ENCODE measurements at places on chromosomes 2 and 18.
A peak's percentile ranks its signal among the peaks of the same experiment; 100 is the strongest.

DNA sequence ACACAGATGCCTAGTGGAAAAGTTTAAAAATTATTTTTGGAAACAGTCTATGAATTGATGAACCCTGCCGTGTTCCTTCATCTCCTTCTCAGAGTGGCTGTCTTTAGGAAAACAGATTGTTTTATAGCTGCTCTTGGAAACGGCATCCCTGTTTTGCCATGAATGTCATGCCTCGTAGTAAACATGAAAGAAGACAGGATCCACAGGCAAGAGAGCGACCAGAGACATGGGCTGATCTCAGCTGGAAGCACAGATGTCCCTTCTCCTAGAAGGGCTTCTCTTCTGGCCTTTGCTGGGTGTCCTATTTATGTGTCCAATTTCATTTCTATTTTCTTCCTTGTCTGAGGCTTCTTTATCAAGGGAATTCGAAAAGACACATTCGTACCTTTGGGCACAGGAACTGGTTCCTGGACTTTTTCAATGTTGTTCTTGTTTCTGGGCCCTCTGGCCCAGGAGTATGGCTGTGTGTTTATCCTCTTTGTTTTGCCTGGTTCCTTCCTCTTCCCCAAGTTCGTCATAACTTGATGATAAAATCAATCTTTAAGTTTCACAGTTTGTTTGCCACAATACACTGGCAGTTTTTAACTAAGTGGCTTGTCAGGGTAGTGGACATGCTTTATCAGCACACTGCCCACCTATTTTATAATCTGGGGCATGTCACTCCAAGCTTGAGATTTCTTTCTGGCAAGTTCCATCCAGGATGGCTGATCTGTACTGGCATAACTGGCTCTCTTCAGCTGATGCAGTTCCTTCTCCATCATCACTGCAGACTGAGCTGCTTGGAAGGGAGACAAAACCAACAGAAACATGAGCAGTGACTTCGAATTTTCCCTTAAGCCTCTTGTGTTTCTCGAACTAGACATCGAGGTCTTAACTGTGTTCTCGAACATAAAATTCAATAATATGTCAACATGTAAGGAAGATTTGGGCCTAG, 63.2 kb upstream of the MGAT4A start:
- DNase-seq = no peak

DNA sequence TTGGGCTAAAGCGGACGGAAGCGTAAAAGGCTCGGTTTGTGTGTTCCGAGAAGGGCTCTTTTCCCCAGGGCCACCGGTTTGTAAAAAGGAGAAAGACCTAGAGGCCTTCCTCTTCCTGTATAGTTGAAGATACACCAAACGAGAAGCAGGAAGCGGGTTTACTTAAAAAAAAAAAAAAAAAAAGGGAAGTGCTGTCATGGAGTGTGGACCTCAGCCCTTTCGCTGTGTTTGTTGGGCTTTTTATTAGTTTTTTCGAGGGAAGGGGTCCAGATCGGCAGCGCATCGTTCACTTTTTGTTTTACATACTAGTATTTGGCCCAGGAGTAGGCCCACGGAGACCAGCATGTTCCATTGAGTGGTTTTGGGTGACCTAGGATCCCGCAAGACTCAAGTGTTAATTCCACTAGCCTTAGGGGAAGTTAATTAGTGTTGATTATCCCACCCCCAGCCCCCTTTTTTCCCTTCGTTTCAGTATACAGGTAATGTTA, 676 bp downstream of the ACTR2 start:
- DNase-seq = peak; percentile 44

DNA sequence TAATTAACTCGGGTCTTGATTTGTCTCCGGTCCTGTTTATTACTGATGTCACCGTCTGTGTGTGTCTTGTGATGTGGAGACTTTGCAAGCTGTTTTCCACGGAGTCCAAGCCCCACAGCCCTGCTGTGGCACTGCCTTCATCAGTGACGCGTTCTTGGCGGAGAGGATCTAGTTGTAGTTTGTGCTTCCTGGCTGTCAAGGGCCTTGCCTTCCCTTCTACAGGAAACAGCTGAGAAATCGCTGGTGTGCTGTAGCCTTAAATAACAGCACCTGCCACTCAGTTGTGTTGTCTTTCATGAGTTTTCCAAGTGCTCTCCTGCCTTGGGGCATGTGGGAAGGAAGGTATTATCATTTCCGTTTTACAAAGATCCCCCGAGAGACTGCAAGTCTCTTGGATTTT, 26.3 kb downstream of the CTIF start:
- DNase-seq = no peak

- no peak for DNase-seq
Observed at GRCh38 chr18:79252904-79253633, 142.7 kb upstream of the NFATC1 start.

DNA sequence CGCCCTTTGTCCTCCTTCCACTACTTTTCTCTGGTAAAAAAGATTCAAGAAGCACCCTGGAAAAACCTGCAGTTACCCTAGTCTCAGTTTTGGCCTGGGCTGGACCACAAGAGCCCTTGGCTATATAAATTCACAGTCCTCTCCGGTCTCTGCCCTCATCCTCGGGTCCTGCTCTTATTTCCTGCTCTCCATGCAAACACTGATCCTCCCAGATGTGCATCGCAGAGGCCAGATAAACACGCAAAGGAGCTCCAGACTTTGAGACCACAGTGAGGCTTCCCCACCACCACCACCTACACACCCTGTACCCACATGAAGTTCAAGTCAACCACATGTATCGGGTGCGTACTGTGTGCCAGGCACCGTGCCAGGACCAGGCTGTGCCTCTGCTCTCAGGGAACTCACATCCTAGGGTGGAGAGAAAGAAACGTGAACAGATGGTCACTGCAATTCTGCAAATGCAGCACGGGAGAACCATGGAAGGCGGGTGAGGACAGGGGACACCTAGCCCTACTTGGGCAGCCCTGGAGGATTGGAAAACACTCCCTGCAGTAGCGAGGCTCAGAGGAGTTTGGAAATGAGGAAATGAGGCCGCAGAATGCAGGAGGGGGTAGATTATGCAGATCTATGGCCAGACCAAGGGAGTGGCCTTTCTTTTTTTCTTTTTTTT, 7.4 kb downstream of the CTDSP1 start:
- peak; percentile 52 for DNase-seq

DNA sequence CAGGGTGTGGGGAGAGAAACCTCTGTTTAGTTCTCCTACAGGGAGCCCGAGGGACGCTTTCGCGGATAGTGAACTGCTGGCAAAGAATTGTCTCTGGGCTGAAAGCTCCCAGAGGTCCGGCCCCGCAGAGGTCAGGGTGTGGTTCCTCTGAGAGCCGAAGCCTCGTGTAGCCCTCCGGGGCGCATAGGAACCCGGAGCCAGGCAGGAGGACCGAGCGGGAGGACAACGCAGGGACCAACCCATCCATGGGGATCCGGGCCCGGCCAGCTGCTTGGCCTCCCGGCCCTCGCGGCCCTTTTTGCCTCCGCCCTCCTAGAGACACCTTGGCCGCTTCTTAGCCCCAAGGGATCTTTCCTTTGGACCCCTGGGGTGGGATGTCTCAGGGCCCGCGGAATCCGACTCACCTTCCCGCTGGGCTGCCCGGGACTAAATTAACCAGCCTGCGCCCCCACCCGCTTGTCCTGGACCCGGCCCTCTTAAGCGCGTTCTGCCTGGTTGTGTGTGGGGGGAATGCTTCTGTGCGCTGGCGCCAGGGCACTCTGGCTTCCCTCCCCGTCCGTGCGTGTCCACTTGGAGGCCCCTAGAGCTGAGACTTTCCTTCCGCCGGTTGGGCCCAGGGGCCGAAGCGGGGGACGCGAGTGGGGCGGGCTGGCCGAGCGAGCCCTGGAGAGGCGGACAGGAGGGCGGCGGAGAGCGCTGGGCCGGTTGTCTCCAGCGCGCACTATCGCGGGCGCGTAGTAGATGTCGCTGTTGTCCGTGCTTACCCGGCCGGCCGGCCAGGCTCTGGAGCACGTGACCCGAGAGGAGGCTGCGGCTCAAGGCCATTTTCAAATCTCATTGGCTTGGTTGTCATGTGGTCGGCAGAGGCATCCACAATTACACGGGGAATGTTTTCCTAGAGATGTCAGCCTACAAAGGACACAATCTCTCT, at the start of gene HOXD10:
HOXD10 (plus strand) TSS at position 896 of the 931 bp plus-strand sequence. CDS start 56 bp downstream, outside the sequence.
- DNase-seq = peak; percentile 79

- DNase-seq = peak; percentile 16
Observed at GRCh38 chr2:214740867-214741395, 68.6 kb downstream of the BARD1 start.

- DNase-seq = no peak
Observed at GRCh38 chr2:26979741-26980140, 9.3 kb downstream of the MAPRE3 start.

- no peak for DNase-seq
Observed at GRCh38 chr18:77016936-77017335, 115.6 kb downstream of the MBP start.

- DNase-seq = peak; percentile 67
Observed at GRCh38 chr2:62304429-62305417, 108.8 kb downstream of the B3GNT2 start.

GRCh38 chr2:165544897-165545296, 75.4 kb downstream of the CSRNP3 start:
- DNase-seq = no peak

DNA sequence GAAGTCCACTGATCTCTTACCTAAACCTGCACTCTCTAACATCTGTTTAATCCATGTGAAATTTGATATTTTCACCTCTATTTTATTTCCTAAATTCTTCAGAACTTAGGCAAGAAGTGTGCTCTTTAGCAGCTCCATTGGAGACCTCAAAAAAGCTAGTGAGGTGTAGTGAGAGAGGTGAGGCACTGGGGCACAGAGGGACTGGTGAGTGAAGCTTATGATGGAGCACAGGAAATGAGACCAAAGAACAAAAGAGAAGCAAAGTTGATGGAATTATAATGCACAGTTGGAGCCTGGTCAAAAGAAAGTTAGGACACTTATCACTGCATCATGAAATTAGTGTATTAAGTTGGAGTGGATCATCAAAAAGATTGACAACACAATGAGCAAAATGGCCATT, 1050.7 kb upstream of the NRXN1 start:
- no peak for DNase-seq

DNA sequence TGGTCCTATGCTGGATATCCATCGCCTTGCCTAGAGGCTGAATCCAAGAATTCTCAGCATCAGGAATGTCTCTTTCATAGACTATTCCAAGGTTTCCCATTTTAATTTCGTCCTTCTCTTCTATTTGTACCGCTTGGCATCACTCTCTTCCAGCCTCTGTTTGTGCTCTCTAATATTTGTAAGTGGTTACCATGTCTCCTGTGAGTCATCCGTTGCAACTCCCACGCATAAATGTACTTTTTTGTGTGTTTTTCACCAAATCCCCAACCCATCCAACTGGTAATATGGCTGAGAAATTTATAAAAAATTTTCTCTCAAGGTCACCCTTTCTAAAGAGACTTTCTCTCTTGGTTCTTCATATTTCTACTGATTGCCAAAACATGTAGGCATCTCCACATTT, 21.8 kb downstream of the COLEC12 start:
- no peak for DNase-seq

DNA sequence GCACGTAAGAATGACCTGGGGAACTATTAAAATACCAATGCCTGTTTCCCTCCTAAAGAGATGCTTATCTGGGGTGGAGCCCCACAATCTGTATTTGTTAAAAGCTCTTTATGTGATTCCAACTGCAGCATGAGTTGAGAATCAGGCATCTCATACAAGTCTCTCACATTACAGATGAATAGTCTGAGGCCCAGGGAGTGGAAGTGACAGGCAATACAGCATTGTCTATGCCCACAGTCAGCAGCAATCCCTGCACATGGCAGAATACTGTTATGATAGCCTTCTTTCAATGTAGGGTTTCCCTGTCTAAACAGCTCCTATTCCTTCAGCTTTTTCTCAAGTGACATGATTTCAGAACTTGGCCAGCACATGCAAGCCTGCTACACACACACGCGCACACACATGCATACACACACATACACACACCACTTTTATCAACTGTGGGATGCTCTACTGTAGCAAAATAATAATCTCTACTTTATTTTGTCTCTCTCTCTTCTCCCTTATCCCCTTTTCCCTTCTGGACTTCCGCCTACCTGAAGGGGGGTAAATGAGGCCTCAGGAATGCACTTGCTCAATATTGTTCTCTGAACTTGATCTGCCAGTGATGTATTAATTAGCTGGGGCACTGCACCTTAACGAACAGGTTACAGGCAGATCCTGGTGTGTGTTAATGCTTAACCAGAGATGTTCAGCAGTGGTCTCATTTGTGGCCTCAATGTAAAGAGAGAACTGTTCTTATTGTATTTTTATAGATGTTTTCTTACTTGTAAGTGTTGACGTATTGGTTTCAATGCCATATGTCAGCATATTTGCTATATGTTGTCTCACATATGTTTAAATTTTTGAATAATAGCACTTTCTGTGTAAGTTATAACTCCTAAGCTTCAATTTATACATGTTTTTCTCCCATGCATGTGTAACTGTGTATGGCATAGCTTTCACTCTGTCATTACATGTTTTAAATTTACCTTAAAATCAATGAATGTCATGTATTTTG, 116.0 kb downstream of the SETBP1 start:
- DNase-seq = no peak

- DNase-seq = no peak
Observed at GRCh38 chr18:56458770-56459712, 179.4 kb downstream of the TXNL1 start.
